Activated CD8-positive, alpha-beta memory T cell treated with anti-CD3 and anti-CD28 coated beads for 48 hours (primary cell): ENCODE measurements at places on chromosomes 3 and 15.

- DNase-seq: no peak
Measured at GRCh38 chr3:806006-806405, 286.8 kb upstream of the CNTN6 start.

DNA sequence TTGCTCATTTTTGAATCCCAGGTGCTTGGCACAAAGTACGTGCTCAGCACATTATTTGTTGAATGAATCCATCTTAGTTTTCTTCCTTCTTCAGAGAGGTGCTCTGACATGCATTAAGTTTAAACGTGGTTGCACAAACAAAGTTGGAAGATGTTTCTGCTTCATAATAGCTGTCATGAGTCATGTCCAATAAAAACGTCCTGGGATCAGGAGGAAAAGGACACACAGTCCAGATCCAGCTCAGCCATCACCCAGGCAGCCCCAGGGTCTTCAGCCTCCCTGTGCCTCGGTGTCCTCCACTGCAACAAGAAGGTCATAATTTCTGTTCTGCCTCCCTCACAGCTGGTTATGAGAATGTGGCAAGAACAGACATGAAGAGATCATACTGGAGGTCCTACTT is 55.4 kb downstream of the CCNL1 start:
- DNase-seq: no peak

DNA sequence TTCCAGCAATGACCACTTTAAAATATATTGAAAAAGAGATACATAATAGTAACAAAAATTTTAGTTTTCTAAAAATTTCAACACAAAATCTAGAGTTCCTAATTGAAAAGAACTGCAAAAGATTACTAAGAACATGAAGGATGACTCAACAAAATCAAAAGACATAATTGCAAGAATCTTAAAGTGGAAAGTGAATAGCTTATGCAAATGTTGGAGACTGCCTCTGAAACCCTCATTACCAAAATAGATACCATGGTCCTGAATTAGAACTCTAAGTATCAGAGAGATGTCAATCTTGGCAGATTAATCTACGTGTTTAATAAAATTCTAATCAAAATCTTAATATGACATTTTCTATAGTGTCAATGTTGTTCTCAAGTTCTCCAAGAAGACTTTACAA is 60.7 kb upstream of the SGO1 start:
- no peak for DNase-seq

DNA sequence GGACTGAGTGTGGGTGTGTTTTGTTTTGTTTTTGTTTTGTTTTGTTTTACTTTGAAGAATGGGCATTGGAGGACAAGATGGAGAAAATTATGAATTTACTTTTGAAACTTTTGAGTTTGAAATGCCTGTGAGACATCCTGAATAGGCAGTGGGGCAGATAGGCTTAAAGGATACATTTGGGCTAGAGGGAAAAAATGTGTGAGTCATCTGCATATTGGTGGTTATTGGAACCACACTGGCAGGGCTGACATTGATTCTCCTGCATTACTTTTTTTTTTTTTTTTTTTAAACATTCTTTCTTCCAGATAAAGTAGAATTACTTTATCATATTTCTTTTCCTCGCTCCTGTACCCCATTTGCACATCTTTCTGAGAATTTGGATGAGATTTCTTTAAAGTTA is 56.1 kb downstream of the CALML4 start:
- no peak for DNase-seq

DNA sequence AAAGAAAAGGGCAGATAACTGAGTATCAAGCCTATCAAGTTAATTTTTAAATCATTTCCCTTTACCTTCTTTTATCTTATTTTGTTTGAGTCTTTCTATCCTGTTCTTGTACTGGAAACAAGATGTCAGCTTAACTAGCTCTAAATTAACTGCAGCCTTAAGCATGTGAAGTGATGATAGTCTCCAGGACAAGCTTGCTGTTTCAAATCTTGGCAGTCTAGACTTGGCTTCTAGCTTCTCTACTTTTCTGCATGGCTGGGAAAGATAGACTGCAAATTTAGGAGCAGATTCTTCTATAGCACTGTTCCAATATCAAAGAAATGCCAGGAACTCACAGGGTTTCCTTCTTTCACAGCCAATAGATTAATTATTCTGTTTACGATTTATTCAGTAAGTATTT is 1034.4 kb downstream of the TUSC7 start:
- no peak for DNase-seq
